NCI-H446 (cell line): ENCODE measurements at places on chromosomes 1 and 21.

DNA sequence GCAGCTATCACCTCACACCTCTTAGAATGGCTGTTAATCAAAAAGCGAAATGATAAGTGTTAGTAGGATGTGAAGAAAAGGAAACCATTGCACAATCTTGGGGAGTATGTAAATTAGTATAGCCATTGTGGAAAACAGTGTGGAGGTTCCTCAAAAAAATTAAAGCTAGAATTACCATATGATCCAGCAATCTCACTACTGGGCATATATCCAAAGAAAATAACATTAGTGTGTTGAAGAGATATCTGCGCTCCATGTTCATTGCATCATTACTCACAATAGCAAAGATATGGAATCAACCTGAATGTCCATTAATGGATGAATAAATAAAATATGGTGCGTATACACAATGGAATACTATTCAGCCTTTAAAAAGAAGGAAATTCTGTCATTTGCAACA, 68.9 kb downstream of the SNRPE start:
- DNase-seq = no peak

DNA sequence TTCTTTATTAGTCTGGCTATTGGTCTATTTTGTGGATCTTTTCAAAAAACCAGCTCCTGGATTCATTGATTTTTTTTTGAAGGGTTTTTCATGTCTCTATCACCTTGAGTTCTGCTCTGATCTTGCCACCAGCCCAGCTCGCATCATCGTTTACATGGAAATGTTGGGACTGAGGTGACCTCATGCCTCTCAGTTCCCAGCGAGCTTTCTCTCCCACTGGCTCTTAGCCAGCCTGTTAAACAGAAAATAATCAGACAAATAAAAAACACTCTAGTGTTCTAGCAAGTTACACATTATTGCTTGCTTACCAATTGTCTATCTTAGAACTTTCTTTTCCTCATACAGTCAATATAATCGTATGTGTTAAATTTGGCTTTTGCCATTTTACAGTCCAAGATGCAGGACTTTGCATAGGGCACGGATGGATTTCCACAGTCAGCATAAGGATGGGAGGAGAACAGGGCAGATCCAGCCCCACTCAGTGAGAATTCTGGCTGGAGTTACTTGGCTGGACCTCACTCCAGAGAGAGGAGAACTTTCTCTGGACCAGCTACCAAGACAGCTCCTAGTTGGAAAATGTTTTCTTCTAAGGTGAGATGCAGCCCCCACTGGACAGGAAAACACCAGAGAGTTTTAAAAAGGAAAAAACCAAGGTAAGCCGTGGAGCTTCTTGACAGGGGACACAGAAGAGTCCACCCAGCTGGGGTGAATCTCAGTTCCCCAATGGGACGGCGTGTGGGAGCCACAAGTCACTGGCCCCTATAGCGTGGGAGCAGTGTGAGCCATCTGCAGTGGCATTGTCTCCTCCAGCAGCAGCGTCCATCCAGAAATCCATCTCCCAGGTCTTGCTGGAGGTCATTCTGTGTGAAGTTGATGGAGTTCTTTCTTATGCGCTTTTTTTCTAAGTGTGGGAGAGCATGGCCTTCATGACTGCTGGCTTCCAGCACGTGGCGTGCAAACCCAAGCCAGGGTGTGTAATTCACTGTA, 17.6 kb downstream of the PGBD2 start:
- no peak for DNase-seq

DNA sequence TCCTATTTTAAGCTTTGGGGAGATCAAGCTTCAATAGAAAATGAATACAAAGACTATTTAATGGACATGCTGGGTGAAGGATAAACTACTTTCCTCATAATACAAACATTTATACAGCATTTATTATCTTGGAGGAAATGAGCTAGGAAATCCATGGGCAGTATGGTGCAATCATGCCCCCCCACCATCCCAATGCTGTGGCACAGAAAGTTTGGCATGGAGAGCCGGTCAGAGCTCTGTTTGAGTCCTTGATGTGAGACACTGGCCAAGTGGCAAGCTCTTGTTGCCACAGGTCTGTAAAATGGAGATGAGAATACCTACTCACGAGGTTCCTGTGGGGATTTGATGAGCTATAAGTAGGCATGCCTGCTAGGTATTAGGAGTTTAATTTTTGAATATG, 120.6 kb downstream of the MAB21L3 start:
- DNase-seq = no peak

DNA sequence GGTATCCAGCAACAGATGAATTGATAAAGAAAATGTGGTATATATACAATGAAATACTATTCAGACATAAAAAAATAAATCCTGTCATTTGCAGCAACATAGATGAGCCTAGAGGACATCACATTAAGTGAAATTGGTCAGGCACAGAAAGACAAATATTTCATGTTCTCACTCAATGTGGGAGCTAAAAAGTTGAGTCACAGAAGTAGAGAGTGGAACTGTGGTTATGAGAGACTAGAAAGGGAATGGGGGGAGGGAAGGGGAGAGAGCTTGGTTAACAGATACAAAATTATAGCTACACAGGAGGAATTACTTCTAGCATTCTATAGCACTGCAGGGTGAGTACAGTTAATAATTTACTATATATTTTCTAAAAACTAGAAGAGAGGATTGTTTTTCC, 37.1 kb upstream of the SERPINC1 start:
- no peak for DNase-seq

- no peak for DNase-seq
Observed at GRCh38 chr1:9551984-9552383, 12.7 kb downstream of the SLC25A33 start.

DNA sequence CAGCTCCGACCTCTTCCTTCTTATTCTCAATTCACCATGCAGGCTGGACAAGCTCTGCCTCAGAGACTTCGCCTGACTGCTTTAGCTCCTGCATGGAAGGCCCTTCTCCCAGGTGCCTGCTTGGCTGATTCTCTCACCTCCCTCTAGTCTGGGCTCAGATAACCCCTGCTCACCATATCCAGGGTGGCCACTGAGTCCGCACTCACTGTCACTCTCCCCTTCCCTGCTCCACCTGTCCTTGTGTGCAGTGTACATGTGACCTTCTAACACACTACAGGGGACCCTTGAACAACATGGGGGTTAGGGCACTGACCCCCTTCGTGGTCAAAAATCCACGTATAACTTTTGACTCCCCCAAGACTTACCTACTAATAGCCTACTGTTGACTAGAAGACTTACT, 14.4 kb upstream of the GALNT2 start:
- DNase-seq = no peak

DNA sequence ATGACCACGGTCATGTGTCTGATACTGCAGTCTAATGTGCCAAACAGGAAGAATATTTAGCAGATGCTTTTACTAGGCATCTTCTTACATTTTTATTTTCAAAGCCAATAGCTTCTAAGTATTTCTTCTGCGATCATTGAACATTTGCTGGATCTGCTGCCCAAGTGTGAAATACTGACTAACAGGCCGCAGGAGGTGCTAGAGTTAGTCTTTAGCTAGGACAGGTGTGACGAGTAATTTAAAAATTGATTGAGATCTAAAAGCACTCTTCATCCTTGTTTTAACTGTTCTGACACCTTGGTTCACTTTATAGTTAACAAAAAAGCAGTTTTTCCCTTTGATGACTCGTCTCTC, 748 bp upstream of the FAM78B start:
- no peak for DNase-seq

GRCh38 chr1:182087304-182087703, 25.8 kb upstream of the ZNF648 start:
- no peak for DNase-seq

GRCh38 chr1:8211883-8212579, 105.9 kb upstream of the SLC45A1 start:
- no peak for DNase-seq

DNA sequence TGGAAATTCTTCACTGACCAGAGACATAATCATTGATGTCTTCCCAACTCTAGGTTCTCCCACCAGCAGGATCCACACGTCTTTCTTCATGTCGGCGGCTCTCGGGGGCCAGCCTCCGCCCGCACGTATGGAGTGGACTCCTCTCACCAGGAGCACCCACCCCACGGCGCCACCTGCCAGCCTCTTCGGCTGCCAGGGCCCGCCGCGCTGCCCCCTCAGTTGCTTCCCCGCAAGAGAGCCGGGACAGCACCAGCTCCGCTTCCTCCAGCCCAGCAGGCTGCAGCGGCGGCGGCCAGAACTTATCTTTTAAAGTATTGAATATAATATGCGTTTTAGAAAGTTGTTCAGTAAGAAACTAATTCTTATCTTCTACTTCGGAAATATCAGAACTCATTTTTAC, 273.5 kb downstream of the LIPI start:
- DNase-seq = no peak

GRCh38 chr1:41800311-41800829, 118.4 kb downstream of the HIVEP3 start:
- DNase-seq = peak; percentile 70

DNA sequence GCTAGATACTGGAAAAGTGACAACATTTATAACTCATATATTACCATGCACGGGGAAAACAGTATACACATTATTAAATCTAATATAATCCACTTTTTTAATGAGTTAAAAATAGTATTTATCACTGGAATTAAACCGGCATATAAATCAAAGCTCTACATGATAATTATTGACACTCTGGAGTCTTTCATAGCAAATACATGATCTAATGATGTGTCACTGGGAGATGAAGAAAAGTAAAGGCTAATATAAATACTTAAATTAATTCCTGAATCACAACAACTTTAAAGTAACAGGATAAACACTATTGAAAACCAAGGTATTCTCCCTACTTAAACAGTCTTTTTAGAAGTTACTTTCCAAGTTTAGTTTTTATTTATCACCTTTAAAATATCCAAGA, 52.4 kb upstream of the ASPM start:
- no peak for DNase-seq

DNA sequence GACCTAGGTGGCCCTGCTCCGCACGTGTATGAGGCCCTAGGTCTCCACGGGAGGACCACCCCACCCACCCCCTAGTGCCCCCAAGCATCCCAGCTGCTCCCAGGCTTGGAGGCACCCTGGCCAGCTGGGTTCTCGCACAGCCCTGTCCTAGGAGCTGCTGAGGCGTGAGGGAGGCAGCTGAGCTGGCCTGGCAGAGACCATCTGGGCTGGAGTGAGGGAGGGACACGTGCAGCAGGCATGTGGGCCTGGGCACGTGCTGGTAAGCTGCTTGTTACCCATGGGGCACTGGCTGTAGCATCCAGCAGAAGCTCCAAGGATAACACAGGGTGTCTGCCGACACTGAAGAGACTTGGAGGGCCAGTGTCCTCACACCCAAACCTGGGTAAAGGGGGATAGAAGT, 10.1 kb downstream of the SLC6A9 start:
- DNase-seq = no peak

- DNase-seq = no peak
Observed at GRCh38 chr21:44568667-44569556, 4.6 kb upstream of the KRTAP10-4 start.

DNA sequence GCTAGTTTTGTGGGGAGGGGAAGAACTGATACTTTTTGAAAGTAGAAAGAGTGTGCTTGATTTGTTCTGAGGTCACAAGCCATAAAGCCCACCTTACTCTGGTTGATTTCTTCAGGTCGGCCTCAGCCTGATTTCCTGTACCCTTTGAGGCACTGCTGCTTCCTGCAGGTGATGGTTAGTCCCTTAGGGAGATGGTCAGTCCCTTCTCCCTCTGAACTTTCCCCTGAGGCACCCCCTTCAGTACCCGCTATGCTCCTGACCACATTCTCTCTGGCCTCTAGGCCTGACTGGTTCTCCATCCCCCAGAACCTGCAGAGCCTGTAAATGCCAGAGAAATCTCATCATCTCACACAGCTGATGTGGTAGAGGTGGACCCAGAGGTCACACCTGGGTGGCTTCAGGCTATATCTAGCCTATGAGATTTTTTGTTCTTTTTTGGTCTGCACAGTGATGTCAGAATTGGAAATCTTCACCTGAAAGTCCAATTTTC, 15.0 kb upstream of the ID3 start:
- DNase-seq = no peak

DNA sequence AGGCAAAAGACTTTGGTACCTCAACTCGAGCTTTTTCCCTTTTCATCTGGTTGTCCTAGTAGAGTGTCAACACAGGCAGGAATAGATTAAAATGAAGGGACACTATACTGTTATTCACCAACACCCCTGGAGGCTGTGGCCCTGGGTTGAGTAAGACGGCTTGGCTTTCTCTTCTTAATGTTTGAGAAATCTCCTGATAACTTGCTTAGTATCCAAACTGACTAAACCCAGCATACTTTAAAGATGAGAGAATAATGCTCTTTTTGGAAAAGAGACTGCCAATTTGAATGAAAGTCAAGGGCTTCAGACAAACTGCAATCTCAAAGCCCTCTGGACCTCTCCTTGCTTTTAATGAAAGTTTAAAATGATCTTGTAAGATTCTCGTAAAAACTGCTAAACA, 2.6 kb upstream of the SLC30A1 start:
- no peak for DNase-seq

GRCh38 chr1:9271283-9271682, 21.4 kb upstream of the SPSB1 start:
- DNase-seq = no peak

GRCh38 chr21:45538381-45539045, 3.7 kb downstream of the SLC19A1 start:
- DNase-seq = no peak

GRCh38 chr1:117540532-117540931, 65.3 kb upstream of the TENT5C start:
- DNase-seq = no peak

DNA sequence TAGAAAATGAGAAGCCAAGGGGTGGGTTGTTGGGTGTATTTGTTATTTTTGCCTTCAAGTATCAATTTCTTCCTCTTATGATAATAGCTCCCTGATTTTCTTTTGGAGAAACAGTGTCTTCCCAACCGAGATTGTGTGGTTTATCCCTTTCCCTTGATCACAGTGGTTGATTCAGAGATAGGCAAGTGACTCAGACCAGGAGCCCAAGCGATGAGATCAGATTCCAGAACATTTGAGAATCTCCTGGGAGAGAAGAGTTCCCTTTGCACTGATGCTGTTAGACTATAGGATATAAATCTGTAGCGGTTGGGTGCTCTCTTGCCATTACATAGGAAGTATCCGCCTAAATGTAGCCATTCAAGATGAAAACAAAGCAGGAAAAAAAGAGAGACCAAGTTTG, 90.1 kb upstream of the WDR26 start:
- no peak for DNase-seq

DNA sequence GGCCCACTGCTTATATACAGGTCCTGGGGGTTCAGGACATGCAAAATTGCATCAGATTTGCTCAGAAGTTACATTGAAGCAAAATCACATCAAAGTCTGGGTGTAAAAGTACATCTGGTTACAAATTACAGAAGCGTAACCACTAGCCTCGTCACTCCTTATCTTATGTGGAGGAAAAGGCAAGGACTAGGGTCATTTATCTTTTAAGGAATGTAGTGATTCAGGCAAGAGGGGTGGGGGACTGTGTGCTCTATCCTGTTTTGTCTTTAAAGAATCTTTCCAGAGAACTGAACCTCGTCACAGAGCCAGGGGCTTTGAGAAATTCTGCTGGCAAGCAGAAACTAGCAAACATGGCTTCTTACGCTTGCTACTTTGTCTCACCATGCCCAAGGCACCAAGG, 61.1 kb upstream of the RAB4A start:
- DNase-seq = no peak

DNA sequence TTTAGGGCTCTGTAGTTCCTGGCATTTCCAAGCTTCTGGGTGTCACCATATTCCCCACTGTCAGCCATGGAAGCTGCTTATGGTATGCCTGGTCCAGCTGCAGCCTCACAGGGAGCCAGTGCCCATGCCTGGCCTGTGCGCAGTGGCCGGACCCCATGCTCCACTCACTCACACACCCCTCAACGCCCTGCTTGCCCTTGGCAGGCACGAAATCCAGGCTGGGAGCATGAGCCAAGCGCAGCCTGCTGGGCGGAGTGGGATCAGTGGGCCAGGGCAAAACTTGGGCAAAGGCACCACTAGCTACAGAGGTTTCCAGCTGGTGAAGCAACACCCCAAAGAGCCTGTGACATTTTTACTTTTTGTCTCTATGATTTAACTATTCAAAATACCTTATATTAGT, 520.4 kb downstream of the RWDD3 start:
- DNase-seq = no peak
